ENCODE measurements at places on chromosomes 5 and 9.

DNA sequence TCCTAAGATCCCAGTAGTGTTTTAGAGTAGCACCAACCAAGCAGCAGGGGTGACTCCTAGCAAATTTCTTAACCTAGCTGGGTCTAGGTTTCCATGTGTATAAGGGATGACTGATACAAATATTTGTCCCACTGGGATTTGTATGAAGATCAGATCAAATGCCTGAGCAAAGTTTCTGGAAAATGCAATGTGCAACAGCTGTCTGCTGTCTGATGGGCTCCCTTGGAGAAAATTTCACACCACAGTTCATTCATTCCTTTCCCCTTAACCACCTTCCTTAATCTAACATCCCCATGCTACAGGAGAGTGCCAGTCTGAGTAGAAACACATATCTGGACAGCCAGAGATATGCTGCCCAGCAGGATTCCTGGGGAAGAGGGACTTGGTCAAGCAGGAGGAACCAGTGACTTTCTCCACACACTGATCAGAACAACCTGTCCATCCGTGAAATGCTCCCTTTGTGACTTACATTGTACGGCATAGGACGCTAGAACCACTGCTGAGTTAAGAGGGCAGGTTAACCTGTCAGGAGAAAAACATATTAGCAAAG lies 53.3 kb downstream of the PTPN3 start:
- DNase-seq = no peak

GRCh38 chr5:114006582-114006981 lies 355.3 kb upstream of the KCNN2 start:
- no peak for DNase-seq

- no peak for DNase-seq
Measured at GRCh38 chr5:14767053-14767452, 102.5 kb downstream of the OTULIN start.

DNA sequence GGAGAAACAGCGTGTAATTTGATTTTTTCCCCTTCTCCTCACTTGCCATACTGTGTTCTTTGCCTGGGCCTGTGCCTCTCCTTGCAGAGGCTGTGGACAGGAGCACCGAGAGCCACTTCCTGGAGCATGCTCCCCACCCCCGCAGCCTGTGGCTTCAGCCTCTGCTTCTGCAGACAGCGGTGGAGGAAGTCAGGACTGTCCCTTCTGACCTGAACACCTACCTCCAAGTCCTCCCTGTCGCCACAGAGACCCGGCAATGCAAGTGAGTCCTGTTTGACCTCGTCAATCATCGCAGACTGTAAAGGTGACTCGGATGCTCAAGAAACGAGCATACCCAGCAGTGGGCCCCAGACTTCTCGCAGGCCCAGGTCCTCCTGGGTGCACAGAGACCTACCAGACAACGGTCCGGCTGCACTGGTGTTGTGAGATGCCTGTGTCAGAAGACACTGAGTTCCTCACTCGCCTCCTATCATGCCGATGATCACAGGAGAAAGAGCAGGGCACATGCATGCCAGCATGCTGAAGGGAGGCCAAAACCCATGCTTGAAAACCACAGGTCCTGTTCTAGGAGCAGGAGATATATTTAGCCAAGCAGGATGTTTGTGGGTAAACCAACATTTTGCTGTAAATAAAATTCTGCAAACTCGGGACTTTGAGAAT lies 198.8 kb downstream of the AUH start:
- DNase-seq = no peak

DNA sequence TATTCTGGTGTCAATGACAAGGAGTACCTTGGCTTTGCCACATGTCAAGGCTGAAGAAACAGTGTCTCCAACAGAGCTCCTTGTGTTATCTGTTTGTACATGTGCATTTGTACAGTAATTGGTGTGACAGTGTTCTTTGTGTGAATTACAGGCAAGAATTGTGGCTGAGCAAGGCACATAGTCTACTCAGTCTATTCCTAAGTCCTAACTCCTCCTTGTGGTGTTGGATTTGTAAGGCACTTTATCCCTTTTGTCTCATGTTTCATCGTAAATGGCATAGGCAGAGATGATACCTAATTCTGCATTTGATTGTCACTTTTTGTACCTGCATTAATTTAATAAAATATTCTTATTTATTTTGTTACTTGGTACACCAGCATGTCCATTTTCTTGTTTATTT lies 19.8 kb downstream of the CD274 start:
- DNase-seq = no peak

DNA sequence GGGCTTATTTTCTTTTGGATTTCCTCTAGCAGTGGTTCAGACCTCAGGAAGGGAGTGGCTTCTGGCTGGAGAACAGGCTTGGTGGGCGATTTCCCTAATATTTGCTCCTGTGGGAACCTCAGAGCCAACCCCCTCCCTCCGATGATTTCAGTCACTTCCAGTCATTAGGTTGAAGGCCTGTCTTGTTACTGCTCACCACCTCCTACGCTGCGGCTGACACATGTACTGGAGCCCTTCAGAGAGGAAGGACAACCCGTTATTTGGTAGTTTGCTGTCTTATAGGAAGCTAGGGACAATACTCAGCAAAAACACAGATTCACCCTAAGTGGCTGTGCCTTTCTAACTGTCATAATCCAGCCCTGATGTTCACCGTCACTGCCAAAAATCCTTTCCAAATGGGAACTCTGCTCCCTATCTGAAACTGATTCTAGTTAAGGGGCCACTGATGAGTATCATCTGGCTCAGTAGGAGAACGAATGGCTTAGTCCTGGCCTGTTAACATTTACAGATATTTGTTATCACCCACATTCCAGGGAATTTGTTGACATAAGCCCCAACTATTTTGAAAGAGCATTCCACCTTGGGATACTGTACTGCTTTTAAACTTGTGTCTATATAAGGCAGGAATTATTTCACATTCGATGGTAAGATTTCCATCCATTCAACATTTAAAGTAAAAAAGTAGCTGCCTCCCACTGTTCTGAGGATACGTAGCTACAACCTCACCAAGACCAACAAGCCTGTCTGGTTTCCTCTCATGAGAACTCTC lies 29.3 kb upstream of the ANKH start:
- no peak for DNase-seq

DNA sequence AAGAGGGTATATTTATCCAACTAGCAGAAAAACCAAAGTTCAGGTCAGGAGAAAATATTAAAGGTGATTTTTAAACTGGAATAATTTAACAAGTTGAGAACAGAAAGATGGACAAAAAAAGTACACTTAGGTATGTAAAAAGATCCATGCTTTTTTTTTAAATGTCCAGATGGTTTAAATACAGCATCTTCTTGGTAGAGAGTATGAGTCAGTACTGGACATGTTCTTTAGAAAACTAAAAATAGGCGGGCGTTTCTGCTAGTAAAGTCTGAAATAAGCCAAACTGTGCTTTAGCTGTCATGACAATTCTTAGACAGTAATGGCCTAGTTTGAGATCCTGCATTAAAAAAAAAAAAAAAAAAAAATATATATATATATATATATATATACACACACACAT lies 255.9 kb upstream of the ST8SIA4 start:
- DNase-seq = no peak

DNA sequence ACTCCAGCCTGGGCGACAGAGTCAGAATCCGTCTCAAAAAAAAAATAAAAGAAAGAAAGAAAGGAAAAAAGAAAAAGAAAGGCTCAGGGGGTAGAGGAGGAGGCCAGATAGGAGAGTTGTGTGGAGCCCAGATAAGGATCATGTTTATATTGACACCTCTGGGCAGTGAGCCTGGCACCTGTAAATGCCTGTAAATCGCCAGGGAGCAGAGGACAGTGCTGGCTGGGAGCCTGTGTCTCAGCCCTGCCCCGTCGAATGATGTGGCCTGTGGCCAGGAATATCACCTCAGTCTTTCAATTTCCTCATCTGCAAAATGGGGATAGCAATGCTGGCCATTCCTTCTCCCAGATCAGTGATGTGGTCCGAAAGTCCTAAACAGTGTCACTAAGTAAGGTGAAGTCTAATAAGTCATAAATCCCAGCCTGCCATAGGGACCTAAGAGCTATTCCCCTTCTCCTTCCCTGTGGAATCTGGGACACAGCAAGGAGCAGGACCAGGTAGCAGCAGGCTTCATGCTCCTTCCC lies 10.3 kb upstream of the ABO start:
- no peak for DNase-seq

- DNase-seq = no peak
Measured at GRCh38 chr5:179256328-179257175, 88.7 kb downstream of the ADAMTS2 start.

All from NCI-H187 treated with DMSO at 0.1 percent for 48 hours (cell line).